ENCODE measurements at places on chromosomes 7 and 10. TPM values are rescaled to one million over a fixed set of nuclear protein-coding genes. Genes with fewer than 3 reads are reported as not detected.

LLCFC1 gene
- total RNA-seq, result not detected

PLEKHA1 gene
- 52.2 TPM for total RNA-seq

MOGAT3 gene
- not detected for total RNA-seq

CRHR2 gene
- total RNA-seq, result not detected

AKR1C2 gene
- 31.4 TPM for total RNA-seq

PKD2L1 gene
- not detected for total RNA-seq

SPOCK2 gene
- 7.5 TPM for total RNA-seq

IL6 gene
- total RNA-seq, result 3.3 TPM

ZNF746 gene
- 32.0 TPM for total RNA-seq

SPDYE11 gene
- total RNA-seq, result not detected

PON3 gene
- 3.1 TPM for total RNA-seq

LIPK gene
- not detected for total RNA-seq

C10orf67 gene
- 0.84 TPM for total RNA-seq

SNX10 gene
- total RNA-seq, result 1.9 TPM

OR6B1 gene
- not detected for total RNA-seq

PCLO gene
- total RNA-seq, result 0.60 TPM

TDRD1 gene
- total RNA-seq, result not detected

FAM180A gene
- total RNA-seq, result 5.3 TPM

SPDYE5 gene
- not detected for total RNA-seq

RBM48 gene
- total RNA-seq, result 16.3 TPM

GIMAP1 gene
- 4.0 TPM for total RNA-seq

IFIT1B gene
- total RNA-seq, result not detected

CALML5 gene
- total RNA-seq, result not detected

OR2A1 gene
- not detected for total RNA-seq

LBX1 gene
- total RNA-seq, result not detected

GIMAP5 gene
- total RNA-seq, result 30.8 TPM

CYP2C8 gene
- not detected for total RNA-seq

GFRA1 gene
- total RNA-seq, result 64.0 TPM

ATOH7 gene
- total RNA-seq, result not detected

ELFN1 gene
- 2.4 TPM for total RNA-seq

MARVELD1 gene
- total RNA-seq, result 45.3 TPM

PRLHR gene
- total RNA-seq, result not detected

CCDC146 gene
- total RNA-seq, result 17.7 TPM

TSC22D4 gene
- 154 TPM for total RNA-seq

AGK gene
- 16.4 TPM for total RNA-seq

SFMBT2 gene
- 18.4 TPM for total RNA-seq

GTF2IRD1 gene
- total RNA-seq, result 35.7 TPM

CNPY1 gene
- total RNA-seq, result not detected

BMPER gene
- 3.1 TPM for total RNA-seq
